ENCODE measurements at places on chromosomes 13 and 19.

- no peak for DNase-seq
Observed at GRCh38 chr19:43581467-43581866, 5.9 kb downstream of the PINLYP start.

- DNase-seq, result no peak
Observed at GRCh38 chr19:3374369-3375112, 8.2 kb downstream of the NFIC start.

- DNase-seq, result no peak
Observed at GRCh38 chr19:45733160-45733810, at the start of gene MEIOSIN. Gene MEIOSIN (plus strand): TSS chr19:45733439. CDS start chr19:45735377, 1,938 bp downstream.

- peak; percentile 70 for DNase-seq
Observed at GRCh38 chr13:66992183-66992582, 238.0 kb downstream of the PCDH9 start.

DNA sequence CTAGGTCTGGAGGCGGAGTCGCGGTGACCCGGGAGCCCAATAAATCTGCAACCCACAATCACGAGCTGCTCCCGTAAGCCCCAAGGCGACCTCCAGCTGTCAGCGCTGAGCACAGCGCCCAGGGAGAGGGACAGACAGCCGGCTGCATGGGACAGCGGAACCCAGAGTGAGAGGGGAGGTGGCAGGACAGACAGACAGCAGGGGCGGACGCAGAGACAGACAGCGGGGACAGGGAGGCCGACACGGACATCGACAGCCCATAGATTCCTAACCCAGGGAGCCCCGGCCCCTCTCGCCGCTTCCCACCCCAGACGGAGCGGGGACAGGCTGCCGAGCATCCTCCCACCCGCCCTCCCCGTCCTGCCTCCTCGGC lies at the start of gene SLC5A5:
Gene SLC5A5, plus strand, starts transcription at position 68 of the 373 bp plus-strand sequence. CDS start 375 bp downstream, outside the sequence.
- DNase-seq, result no peak

Measured in posterior cingulate gyrus (tissue), 11 donors.